ENCODE measurements at places on chromosomes 1 and 21.

DNA sequence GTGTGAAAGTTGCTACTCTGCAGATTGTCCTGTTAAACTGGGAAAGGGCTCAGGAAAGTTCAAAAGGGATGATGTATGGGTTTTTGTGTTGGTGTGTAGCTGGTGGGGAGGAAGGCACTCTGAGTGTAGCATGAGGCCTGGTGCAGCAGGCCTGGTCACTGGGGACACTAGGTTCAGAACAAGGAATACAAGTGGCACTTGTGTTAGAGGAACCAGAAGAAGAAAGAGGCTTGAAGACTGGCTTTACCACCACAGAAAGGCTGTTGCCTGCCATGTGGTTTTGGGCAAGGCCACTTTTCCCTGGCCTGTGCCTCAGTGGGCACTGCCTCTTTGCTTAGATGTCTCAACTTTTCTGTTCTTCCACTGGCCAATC is 122.8 kb downstream of the NOS1AP start:
- DNase-seq = no peak

GRCh38 chr1:87089823-87090222 is 175.4 kb downstream of the HS2ST1 start:
- no peak for DNase-seq

DNA sequence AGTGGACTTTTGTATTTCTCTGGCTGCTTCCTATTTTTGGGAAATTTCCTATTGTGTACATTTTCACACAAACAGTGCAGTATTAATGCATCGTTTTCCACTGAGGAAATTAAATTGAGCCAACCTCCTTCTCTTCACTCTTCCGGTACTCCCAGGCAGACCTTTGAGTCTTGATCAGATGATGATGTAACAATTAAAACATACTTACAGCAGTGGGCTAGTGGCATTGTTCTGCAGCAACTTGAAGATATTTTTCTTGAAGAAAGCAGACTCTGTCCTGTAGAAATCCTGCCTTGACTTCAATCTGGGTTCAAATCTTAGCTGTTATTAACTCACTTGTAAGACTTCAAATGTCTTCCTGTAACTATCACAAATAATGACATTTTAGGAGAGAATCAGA is 19.0 kb upstream of the TMEM200B start:
- no peak for DNase-seq

- DNase-seq = no peak
Observed at GRCh38 chr1:47257224-47257623, 25.2 kb upstream of the TAL1 start.

DNA sequence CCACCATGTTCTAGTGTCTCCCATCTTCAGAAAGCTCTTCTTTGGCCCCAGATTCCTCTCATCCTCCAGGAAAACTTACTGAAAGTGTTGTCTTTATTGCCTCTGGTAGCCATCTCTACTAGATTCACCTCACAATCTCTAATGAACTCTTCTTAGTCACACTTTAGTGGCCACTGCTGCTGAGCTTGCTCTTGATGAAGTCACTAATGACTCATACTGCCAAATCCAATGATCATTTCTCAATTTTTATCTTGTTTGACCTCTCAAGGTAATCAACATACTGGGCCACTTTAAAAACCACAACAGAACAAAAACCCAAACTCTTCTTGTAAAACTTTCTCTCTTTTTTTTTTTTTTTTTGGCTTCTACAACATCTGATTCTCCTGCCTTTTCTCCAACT is 196.4 kb downstream of the LHX8 start:
- no peak for DNase-seq

- DNase-seq = no peak
Observed at GRCh38 chr1:165942062-165942461, 114.6 kb downstream of the UCK2 start.

DNA sequence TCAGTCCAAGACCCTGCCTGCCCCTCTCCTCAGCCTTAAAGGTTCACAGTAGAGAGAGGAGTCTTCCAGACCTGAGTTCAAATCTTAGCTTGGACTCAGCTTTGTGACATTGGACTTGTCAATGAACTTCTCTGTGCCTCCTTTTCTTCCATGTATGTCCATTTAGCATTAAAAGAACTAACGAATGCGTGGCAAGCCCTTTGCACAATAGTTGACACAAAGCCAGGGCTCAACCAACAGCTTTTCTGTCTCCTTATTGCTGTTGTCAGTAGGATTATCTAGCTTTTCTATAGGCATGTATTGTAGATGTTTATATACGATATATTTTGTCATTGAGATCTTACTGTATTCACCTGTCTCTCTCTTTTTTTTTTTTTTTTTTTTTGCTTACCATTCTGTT is 450.8 kb downstream of the PTPRU start:
- DNase-seq = no peak

GRCh38 chr1:178397678-178398077 is 99.1 kb downstream of the CLEC20A start:
- no peak for DNase-seq

Measured in CD4-positive, alpha-beta T cell treated with Interleukin-17A for 4 hours (primary cell).